Thymus (tissue), 14 donors: ENCODE measurements at places on chromosomes 11 and 22. TPM values are rescaled to one million over a fixed set of nuclear protein-coding genes. Genes with fewer than 3 reads are reported as not detected.
A peak's percentile ranks its signal among the peaks of the same experiment; 100 is the strongest.

GRCh38 chr11:83831929-83832328 is 545.8 kb upstream of the CCDC90B start:
- H3K36me3 ChIP-seq, result no peaks in the 10 kb centered on the region
- H3K4me3 ChIP-seq, result no peak overlapping the region
- H3K4me1 ChIP-seq, result no peaks in the 10 kb centered on the region
- no peak for DNase-seq

FAM118A gene
- total RNA-seq, result 24.1 TPM

ADORA2A gene
- 77.4 TPM for total RNA-seq

DNA sequence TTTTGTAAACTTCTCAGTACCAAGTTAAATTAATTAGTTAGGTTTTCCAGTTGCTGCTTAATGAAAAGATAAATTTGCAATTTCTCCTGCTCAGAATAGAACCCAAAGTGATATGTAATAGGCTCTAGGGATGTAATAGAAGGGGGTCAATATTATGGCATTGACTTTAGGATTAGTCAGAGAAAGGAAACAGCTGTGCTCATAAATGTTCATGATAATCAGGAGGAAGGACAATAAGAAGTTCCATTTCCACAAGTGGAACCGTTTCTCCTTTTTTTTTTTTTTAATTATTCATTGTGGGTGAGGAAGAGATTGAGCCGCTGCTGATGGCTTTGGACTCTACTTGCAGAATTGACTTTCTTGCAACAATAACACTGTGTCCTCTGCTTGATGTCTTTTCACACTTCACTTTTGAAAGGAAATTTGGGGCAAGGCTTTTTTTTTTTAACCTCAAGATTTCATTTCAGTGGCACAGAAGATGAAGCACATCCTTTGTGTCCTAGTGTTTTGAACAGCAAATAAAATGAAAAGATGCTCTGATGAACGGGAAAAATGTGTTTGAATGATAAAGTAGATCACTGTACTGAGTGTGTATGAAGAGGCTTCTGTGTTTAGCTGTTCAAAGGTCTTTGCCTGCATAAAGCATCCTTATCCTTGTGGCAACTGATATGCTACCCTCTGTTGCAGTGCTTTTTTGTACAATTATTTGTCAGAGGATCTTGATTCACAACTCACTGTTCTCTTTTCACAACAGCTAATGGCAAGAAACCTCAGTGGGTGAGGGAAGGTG is 62.4 kb downstream of the GAS2 start:
- no peak overlapping the region for H3K27ac ChIP-seq
- no peaks in the 10 kb centered on the region for H3K36me3 ChIP-seq
- no peak overlapping the region for H3K4me3 ChIP-seq
- DNase-seq, result no peak
- no peaks in the 10 kb centered on the region for H3K27me3 ChIP-seq

GRCh38 chr11:95923439-95923727 is 524 bp downstream of the MTMR2 start:
- peaks cover 7% of the 10 kb centered on the region for H3K4me1 ChIP-seq
- H3K27me3 ChIP-seq, result no peaks in the 10 kb centered on the region
- H3K27ac ChIP-seq, result peak overlapping the region; percentile 90
- no peaks in the 10 kb centered on the region for H3K36me3 ChIP-seq
- DNase-seq, result no peak

DEFB131B gene
- not detected for total RNA-seq

F2 gene
- 0.14 TPM for total RNA-seq

DNA sequence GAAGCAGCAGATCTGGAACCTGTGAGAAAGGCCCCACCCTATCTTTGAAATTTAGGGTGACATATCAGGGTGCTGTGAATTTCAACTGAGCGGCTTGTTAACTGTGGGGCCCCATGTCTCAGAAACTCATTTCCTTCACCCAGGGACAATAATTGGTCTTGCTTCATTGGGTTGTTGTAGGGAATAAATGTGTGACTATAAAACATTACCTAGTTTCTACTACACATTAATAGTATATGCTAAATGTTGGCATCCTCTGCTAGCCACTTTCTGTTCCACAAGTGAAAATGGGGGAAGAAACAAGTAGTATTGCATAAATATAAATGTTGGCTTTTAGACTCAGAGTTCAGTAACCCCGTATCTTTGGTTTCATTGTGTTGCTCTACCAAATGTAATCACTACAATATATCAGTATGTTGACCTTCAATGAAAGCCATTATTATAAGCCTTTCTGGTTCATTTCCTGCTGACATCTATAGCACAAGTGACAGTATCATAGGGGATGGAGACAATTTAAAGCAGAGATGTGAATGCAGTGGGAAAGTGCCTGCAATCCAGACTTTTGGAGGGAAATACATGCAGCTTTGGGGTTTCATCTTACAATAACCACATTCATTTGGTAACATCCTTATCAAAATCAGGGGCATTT is 905.5 kb upstream of the RAG2 start:
- no peaks in the 10 kb centered on the region for H3K4me1 ChIP-seq
- DNase-seq, result no peak
- no peak overlapping the region for H3K27ac ChIP-seq
- no peaks in the 10 kb centered on the region for H3K27me3 ChIP-seq

- H3K4me1 ChIP-seq, result peaks cover 18% of the 10 kb centered on the region
- no peak overlapping the region for H3K4me3 ChIP-seq
- no peaks in the 10 kb centered on the region for H3K27me3 ChIP-seq
- no peak for DNase-seq
- H3K27ac ChIP-seq, result no peak overlapping the region
Measured at GRCh38 chr11:10488934-10489691, 34.0 kb downstream of the AMPD3 start.

GRCh38 chr11:74846770-74847169 is 98.1 kb downstream of the RNF169 start:
- peaks cover 45% of the 10 kb centered on the region for H3K36me3 ChIP-seq
- H3K4me1 ChIP-seq, result no peaks in the 10 kb centered on the region
- H3K27ac ChIP-seq, result no peak overlapping the region

SLC1A2 gene
- total RNA-seq, result 0.38 TPM

- no peaks in the 10 kb centered on the region for H3K36me3 ChIP-seq
- no peaks in the 10 kb centered on the region for H3K4me1 ChIP-seq
- H3K27ac ChIP-seq, result no peak overlapping the region
Measured at GRCh38 chr22:47665151-47665550, 902.7 kb downstream of the TBC1D22A start.

- peaks cover 3% of the 10 kb centered on the region for H3K36me3 ChIP-seq
- no peak overlapping the region for H3K27ac ChIP-seq
Measured at GRCh38 chr11:3959015-3959902, 103.8 kb downstream of the STIM1 start.

OR52E8 gene
- not detected for total RNA-seq

DNA sequence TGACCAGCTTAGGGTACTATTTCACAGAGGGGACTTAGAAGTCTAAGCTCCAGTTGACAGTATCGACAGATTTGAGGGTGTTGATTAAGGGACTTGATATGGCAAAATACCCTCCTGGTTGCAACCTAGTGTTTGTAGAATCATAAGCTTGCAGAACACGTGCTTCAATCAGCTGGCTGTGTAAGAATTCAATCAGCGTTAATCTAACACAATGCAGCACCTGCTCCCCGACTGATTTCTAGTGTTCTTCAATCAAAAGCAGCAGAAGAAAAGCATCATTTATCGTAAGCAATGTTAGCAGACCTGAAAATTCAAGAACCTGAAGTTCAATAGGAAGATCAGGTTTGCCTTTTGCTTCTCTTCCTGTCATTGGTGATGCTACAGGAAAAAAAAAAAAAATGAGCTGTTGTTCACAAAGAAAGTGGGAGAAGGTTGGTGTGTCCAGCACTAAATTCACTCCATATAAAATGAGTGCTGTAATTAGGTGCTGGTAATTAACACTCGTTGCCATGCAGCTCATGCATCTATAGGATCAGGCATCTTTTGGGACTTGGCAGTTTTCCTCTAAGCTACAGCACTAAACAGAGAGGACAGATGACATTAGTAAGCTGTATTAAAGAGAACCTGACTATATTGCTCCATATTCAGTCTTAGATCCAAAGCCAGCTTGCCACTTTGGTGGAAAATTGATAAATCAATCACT is 840.3 kb downstream of the OPCML start:
- no peaks in the 10 kb centered on the region for H3K4me1 ChIP-seq
- H3K27me3 ChIP-seq, result no peaks in the 10 kb centered on the region
- H3K36me3 ChIP-seq, result no peaks in the 10 kb centered on the region
- no peak overlapping the region for H3K27ac ChIP-seq
- H3K4me3 ChIP-seq, result no peak overlapping the region

DNA sequence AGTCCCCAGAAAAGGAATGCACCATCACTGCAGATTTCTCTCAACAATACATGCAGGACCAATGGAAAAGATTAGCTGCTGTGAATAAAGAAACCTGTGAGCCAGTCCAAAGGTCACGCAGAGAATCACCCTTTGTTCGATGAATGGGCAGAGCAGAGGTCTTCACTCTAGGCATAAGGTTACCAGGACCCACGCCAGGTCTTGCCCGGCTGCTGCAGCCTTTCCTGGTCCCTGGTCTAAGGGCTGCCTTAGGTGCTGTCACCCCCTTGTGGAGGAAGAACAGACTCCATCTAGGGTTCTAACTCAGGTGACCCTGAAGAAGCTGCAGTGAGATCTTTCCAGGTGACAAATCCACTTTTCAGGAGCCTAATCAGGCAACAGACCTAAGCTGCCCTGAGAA is 29.0 kb upstream of the NAP1L4 start:
- peaks cover 41% of the 10 kb centered on the region for H3K36me3 ChIP-seq
- no peak overlapping the region for H3K4me3 ChIP-seq
- no peak overlapping the region for H3K27ac ChIP-seq
- peak; percentile 41 for DNase-seq
- no peaks in the 10 kb centered on the region for H3K27me3 ChIP-seq

SLC17A6 gene
- total RNA-seq, result under 0.01 TPM
